ENCODE measurements at places on chromosomes 4 and X.

- DNase-seq, result no peak
Observed at GRCh38 chrX:3526071-3526470, 179.6 kb upstream of the MXRA5 start.

GRCh38 chr4:144411119-144411518 lies 234.8 kb upstream of the HHIP start:
- no peak for DNase-seq

- DNase-seq, result no peak
Observed at GRCh38 chr4:10684631-10685030, at the start of gene CLNK. CLNK (minus strand) TSS chr4:10684768; CDS start chr4:10667869, 16,899 bp downstream.

DNA sequence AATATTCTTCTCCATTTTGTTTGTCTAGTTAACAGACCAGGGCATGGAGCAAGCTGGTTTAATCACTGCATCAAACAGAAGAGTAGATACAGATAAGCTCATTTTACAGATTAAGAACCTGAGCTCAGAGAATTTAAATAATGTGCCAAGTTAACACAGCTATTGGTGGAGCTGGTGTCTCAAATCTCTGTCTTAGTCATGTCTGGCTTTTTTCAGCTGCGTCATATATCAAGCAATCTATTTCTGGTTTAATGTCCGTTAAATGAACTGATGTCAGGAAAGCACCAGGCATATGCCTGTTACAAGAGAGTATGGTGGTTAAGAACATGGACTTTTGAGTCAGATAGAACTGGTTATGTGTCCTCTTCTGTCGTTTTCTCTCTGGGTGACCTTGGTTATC lies 79.8 kb upstream of the ADGRA3 start:
- no peak for DNase-seq

DNA sequence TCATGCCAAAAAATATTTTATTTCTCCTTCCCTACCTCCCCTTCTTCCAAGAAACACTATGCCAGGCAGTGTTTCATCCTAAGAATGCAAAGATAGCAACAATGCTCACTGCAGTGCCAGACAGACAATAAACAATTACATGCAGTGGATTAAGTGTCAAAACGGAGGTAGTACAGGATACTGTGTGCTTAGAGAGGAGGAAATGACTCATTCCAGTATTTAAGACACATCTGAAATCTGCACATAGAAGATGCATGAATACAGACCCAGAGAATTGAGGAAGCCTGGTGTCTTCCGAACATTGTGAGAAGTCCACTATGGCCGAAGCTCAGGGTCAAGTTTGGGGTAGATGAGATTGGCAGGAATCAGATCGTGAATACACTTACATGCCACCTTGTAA lies 326.4 kb downstream of the PPP3CA start:
- DNase-seq, result no peak

DNA sequence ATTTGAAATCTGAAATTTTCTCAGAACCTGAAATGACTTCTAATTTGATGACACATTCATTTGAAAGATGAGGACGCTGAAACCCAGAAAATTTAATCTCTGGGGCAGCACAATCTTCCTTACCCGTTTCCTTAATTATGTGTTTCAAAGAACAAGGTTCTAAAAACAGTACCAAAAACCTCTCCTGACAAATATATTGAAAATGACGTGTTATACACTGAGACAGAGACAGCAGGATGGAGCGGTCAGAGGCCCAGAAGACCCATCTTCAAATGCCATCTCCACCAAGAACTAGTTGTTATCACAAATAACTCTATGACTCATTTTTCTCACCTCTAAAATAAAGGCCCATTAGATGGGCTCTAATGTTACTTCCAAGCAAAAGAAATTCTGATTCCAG lies 177.3 kb downstream of the NSUN7 start:
- DNase-seq, result no peak

- DNase-seq, result no peak
Observed at GRCh38 chr4:103374758-103375157, 176.6 kb upstream of the CENPE start.

DNA sequence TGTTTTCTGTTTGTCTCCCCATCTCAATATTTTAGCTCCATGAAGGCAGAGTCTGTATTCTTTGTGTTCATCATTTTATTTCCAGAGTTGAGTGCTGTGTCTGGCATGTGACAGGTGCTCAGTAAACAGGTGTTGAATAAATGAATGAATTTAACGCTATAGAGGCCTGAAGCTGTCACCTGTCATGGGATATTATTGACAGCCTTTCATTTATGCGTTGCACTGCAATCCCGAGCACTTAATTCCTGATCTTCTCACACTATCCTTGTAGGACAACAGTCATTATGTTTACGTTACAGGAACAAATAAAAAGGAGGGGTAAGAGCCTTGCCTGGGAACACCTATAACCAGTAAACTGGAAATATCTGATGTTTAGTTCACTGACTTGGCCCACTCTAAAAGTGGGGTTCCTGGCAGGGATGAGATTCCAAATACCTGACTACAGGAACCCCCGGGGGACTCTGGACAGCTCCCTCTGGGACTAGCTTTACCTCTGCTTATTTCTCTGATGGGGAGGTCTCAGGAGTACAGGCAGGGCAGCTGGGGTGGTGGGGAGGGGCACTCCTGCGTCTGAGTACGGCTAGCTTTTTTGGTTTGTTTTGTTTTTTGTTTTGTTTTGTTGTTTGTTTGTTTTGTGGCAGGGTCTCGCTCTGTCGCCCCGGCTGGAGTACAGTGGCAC lies 36.6 kb downstream of the SEL1L3 start:
- no peak for DNase-seq
